GOT3 (cell line): ENCODE measurements at places on chromosomes 4 and X.

GRCh38 chr4:152258804-152259708 lies 276.8 kb downstream of the FBXW7 start:
- no peak for DNase-seq

DNA sequence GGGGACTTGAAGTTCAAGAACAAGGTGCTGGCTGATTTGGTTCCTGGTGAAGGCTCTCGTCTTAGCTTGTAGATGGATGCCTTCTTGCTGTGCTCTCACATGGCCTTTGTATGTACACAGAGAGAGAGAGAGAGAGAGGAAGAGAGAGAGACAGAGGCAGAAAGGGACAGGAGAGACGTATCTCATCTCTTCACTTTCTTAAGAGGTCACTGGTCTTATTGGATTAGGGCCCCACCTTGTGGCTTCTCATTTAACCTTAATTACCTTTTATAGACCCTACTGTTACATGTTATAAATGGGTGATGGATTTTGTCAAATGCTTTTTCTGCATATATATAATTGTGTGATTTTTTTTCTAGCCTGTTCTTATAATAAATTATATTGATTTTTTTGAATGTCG lies 1444.2 kb downstream of the ADGRL3 start:
- no peak for DNase-seq

- DNase-seq: no peak
Observed at GRCh38 chrX:1453951-1454785, 1.5 kb upstream of the ASMTL start.

DNA sequence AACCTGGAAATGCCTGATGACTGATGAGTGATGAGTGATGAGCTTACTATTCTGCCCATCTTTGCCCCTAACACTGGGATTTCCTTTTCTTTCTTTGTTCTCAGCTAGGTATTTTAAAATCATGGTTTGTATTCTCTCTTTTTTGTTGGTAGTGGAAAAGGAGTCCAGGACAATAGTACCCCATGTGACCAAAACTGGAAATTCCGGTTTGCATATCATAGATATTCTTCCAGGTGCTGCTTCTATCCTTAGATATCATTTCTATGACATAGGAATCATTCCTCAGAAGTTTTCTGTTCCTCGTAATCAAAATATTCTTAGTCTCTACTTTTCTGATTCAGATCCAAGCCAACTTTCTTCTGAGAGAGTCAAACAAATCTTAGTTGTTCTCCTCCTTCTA lies 320.5 kb upstream of the TET2 start:
- no peak for DNase-seq

DNA sequence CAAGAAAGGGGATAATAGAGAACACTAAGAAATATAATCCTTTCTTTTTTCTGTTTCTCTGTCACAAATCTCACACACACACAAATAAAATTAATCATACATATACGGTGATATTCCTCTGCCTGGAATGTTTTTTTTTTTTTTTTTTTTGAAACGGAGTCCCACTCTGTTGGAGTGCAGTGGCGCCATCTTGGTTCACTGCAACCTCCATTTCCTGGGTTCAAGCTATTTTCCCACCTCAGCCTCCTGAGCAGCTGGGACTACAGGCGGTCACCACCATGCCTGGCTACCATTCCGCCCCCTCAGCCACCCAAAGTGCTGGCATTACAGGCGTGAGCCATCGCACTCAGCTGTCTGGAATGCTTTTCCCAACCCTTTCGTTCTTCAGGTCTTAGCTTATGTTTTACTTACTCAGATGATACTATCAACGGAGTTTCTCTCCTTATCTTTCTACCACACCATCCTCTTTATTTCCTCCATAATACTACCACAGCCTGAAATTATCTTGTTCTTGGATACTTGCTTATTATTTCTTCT lies 69.3 kb downstream of the ANKRD17 start:
- no peak for DNase-seq

DNA sequence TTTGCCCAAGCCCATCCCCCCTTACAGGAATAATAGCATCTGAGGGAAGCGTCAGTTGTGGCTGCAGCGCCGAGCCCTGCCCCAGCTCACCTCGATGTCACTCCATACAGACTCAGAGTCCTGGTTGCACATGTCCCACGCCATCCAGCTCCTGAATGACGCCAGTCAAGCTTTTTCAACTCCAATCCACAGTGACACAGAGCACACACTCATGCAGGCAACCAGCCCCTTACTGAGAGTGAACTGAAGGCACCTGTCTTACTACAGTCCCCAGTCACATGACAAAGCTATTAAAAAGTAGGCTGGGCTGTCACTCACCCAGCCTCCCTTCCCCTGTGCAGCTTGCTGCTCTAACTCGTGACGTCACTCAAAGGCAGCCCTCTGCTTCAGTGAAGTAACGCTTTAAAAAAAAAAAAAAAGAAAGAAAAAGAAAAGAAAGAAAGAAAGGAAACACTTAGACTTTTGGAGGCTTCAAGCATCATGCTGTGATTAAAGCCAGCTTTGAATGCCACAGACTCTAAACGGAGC lies at the start of gene PPARGC1A:
Gene PPARGC1A, minus strand, starts transcription at position 234 of the 528 bp plus-strand sequence. Its CDS starts 90 bp downstream, at position 144.
- DNase-seq: no peak

DNA sequence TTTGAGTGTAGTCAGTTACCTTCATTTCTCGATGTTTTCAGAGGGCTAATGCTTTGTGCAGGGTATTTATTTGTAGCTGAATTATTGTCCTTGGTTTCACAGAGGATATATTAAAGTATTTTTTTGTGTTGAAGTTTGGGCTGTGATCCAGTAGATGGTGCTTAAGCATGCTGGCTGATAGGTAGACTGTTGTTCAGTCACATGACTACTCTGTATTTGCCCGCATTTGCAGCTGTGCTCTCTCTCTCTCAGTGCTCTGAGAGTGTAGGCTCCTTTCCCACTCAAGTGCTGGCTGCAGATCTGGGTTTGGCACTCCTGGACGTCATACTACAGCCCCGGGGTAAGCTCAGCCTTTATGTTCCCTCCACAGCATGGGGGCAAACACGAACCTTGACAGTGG lies 21.7 kb downstream of the RAB40AL start:
- DNase-seq: no peak

DNA sequence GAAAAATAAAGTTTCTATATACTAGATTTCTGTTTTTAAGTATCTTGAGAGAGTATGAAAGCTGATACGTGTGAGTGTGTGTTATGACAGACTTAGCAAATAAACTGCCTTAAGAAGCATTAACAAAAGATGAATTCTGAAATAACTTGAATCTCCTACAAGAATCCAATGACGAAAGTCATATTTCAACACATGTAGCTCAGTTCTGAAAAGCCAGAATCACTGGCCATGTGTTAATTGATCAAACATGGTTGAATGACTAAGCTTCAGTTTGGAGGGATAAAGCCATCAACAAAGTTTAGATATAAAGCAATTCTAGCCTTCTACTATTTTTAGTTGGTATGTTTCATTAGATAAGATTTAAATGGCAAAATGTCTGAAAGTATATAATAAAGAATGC lies 88.5 kb upstream of the ETNPPL start:
- no peak for DNase-seq

DNA sequence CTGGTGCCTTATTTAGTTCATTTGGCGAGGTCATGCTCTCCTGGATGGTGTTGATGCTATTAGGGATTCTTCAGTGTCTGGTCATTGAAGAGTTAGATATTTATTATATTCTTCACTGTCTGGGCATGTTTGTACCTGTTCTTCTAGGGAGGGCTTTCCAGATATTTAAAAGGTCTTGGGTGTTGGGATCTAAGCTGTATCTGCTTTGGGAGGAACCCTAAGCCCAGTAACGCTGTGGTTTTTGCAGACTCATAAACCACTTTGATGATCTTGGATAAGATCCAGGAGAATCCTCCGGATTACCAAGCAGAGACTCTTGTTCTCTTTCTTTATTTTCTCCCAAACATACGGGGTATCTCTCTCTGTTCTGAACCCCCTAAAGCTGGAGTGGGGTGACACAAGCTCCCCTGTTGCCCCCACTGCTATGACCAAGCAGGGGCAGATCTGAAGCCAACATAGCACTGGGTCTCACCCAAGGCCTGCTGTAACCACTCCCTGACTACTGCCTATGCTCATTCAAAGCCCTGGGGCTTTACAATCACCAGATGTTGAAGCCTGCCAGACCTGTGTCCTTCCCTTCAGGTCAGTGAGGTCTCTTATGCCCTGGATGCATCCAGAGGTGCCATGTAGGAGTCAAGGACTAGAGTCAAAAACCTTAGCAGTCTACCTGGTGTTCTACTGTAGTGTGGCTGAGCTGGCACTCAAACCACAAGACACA lies 187.6 kb downstream of the GUCY2F start:
- no peak for DNase-seq

- no peak for DNase-seq
Observed at GRCh38 chr4:53484911-53485657, 106.2 kb downstream of the LNX1 start.

GRCh38 chr4:6989331-6989923 lies 53.7 kb upstream of the TADA2B start:
- no peak for DNase-seq

- no peak for DNase-seq
Observed at GRCh38 chrX:110442635-110443034, 84.0 kb downstream of the RTL9 start.

- no peak for DNase-seq
Observed at GRCh38 chr4:175561696-175562095, 250.4 kb downstream of the GPM6A start.

- no peak for DNase-seq
Observed at GRCh38 chrX:40581336-40581920, 658 bp downstream of the ATP6AP2 start.

- DNase-seq: no peak
Observed at GRCh38 chr4:23874536-23874901, 15.3 kb downstream of the PPARGC1A start.

DNA sequence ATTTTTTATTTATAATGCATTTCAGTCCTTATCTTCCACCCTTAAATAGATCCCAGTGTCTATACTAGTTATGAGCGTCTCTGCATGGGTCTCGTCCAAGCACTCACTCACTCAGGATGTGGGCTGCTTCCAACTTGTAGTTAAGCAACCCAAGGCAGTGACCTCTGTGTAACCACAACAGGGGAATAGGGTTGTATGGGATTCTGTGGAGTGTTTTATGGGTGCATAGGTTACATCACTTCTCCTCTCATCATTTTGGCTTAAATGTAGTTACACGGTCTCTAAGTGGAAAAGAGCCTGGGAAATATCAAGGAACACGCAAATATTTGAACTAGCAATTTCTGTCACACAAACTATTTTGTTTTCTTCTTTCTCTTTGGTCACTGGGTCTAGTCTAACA lies 931.0 kb downstream of the STIM2 start:
- DNase-seq: no peak

DNA sequence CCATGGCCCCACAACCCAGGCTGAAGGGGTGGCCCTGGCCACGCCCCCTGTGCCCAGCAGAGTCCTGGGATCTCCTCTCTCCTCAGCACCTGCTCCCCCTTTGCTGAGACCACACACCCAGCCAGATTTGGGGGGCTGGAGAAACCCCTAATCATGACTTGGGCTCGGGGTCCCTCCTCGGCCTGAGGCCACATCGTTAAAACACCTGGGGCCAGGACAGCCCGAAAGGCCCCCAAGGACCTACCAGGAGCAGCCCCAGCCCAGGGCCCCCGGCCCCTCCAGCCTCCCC lies 116.7 kb downstream of the FAM53A start:
- no peak for DNase-seq

DNA sequence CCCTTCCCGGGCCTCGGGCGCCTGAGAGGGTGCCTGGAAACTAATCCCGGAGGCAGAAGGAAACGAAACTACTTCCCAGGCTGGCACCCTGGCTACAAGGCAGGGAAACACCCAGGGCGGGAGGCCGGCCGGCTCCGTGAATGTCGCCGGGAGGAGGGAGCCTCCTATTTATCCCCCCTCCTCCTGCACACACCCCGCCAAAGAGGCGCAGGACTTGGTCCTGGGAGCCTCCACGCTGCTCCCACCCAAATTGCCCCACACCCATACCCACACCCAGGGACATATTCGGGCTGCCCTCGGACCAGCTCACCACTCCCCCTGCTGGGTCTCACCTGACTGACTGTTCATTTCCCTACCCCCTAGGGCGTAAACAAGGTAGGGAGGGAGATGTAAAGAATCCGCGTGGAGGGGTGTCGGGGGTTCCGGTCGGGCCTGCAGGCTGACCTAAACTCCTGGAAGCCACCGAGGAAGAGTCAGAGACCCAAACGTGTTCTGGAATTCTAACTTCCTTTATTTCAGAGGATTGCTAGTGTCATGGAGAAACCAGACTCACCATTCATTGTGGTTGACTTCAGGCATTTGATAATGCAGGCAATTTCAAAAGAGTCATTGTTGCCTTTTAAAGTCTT lies at the start of gene BTC:
Gene BTC, minus strand, starts transcription at position 142 of the 629 bp plus-strand sequence. CDS start 198 bp downstream, outside the sequence.
- no peak for DNase-seq

- no peak for DNase-seq
Observed at GRCh38 chrX:67523932-67524331, 19.9 kb upstream of the AR start.

- no peak for DNase-seq
Observed at GRCh38 chr4:169925678-169926077, 100.5 kb downstream of the MFAP3L start.

- DNase-seq: no peak
Observed at GRCh38 chr4:127732623-127733328, 2.6 kb downstream of the SLC25A31 start.

DNA sequence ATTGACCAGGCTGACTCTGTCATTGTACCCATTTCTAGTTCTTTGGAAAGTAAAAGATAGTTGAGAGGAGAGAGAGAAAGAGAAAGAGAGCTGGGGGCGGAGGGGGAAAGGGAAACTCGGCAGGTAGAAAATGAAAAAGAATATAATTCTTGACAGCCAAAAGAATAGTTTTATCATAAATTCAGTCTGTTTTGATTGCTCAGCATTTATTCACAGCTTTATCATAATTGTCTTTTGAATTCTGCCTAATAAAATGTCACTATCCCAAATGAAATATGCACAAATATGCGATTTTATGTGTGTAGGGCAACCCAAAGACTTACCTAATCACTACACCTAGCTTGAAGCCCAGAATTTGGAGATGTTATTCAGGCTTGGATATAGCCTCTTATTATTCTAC lies 1024.0 kb upstream of the PABPC4L start:
- no peak for DNase-seq

GRCh38 chrX:79524642-79525041 lies 157.5 kb upstream of the ITM2A start:
- no peak for DNase-seq

DNA sequence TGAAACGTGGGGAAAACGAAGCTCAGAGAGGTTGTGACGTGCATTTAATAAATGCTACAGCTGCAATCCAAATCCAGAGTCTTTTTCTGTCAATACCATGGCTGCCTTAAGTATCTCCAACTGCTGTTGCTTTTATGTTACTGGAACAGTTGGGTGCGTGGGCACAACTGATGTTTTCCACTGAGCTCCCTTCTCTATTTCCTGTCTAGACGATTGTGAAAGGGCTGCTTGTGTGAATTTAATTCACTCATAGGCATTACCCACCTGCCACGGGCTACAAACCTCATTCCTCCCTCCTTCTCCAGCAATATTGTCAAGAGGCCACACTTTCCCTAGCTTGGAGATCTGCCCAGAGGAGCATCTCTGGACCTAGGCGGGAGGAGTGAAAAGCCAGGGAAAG lies 526.0 kb downstream of the MID1IP1 start:
- no peak for DNase-seq

DNA sequence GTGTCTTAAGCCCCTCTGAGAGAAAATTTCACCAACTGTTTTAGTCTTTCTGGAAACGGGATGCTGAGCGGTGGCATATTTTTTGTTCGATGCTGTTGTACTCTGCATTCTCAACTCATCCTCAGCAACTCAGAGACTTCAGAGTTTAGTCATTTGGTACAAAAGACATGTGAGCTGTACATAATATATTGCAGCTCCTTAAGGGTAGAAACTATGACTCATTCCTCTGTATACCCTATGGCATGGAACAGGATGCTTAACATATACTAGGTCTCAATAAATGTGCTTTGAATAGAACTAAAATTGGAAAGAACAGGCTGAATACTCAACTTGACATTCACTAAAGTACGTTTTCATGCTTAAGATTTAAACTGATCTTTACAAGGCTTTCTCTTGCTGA lies 130.5 kb upstream of the SLITRK2 start:
- DNase-seq: no peak
